ENCODE measurements at places on chromosomes 4 and X. TPM values are rescaled to one million over a fixed set of nuclear protein-coding genes. Genes with fewer than 3 reads are reported as not detected.

DNA sequence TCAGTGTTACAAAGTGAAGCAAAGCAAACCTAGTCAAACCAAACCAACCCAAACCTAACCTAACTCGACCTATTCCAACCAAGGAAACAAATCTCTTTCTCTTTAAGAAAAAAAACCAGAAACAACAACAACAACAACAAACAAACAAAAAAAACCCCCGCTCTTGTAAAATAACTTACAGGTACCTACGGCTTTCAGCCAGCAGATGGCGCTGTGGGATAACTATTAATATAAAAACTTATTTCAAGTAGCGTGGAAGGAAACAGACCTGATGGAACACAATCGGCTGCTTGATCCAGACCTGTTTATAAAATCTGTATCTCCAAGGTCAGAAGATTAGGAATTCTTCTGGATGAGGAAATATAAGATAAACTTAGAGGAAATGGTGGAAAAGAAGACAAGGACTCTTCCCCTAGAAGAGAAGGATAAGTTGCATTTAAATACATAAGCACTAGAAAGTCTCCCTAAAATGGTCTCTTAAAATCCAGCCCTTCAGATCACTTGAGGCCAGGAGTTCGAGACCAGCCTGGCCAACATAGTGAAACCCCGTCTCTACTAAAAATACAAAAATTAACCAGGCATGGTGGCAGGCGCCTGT is 34.4 kb upstream of the CDKL5 start:
- no peak overlapping the region for H3K27ac ChIP-seq
- H3K4me3 ChIP-seq, result no peak overlapping the region
- DNase-seq, result peak; percentile 68
- H3K4me1 ChIP-seq, result no peaks in the 10 kb centered on the region
- no peaks in the 10 kb centered on the region for H3K27me3 ChIP-seq

- H3K4me1 ChIP-seq, result no peaks in the 10 kb centered on the region
- no peaks in the 10 kb centered on the region for H3K27me3 ChIP-seq
- no peaks in the 10 kb centered on the region for H3K36me3 ChIP-seq
- no peak for DNase-seq
- H3K4me3 ChIP-seq, result no peak overlapping the region
These were observed 91.3 kb downstream of the PTPN13 start for GRCh38 chr4:86685401-86685800.

DNA sequence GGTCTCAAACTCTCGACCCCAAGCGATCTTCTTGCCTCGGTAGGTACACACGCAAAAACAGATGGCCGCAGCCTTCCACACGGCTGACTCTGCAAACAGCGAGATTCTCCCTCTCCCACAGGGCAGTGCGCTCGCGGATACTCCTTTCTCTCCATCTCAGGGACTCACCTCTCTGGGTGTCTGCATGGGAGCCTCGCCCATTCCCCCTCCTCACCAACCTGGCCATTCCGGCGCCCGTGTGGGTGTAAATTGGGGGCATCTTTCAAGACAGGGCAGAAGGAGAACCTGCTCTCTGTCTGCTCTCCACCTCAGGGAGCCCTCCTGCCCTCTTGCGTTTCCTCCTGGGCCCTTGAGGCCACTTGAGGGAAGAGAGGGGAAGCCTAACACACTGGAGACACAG is 4.4 kb downstream of the CTAG2 start:
- H3K4me1 ChIP-seq, result no peaks in the 10 kb centered on the region
- H3K27ac ChIP-seq, result no peak overlapping the region
- no peaks in the 10 kb centered on the region for H3K36me3 ChIP-seq
- no peak overlapping the region for H3K4me3 ChIP-seq
- no peak for DNase-seq

DACH2 gene
- not detected for total RNA-seq

Data from activated CD8-positive, alpha-beta T cell treated with anti-CD3 and anti-CD28 coated beads, Interleukin-2, amount 10 ng/mL, durations not matched to agents 7 days and 5 days (primary cell).